ENCODE measurements at places on chromosomes 7 and 10. TPM values are rescaled to one million over a fixed set of nuclear protein-coding genes. Genes with fewer than 3 reads are reported as not detected.

- no peak for ATAC-seq
These were observed 8.3 kb downstream of the FAM204A start for GRCh38 chr10:118333871-118334270.

GRCh38 chr10:42638821-42639270, 476 bp upstream of the ZNF33B start:
- ATAC-seq, result no peak

DNA sequence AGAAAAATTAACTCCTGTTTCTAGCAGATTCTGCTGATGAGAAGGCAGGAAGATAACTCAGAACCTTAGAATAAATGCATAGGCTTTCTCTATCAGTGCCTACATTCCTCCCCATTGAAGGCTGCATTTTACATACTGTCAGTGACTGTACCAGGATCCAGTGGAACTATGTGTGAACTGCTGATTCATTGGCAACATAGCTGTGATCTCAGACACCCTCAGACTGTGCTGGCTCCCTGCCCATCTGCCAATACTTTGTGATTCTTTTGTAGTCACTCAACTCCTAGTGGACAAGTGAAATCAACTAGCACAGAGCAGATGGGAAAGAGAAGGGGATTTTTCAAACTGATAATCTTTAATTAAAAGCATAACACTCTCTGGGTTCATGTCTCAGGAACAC, 375.8 kb downstream of the MDFIC start:
- ATAC-seq, result no peak

DNA sequence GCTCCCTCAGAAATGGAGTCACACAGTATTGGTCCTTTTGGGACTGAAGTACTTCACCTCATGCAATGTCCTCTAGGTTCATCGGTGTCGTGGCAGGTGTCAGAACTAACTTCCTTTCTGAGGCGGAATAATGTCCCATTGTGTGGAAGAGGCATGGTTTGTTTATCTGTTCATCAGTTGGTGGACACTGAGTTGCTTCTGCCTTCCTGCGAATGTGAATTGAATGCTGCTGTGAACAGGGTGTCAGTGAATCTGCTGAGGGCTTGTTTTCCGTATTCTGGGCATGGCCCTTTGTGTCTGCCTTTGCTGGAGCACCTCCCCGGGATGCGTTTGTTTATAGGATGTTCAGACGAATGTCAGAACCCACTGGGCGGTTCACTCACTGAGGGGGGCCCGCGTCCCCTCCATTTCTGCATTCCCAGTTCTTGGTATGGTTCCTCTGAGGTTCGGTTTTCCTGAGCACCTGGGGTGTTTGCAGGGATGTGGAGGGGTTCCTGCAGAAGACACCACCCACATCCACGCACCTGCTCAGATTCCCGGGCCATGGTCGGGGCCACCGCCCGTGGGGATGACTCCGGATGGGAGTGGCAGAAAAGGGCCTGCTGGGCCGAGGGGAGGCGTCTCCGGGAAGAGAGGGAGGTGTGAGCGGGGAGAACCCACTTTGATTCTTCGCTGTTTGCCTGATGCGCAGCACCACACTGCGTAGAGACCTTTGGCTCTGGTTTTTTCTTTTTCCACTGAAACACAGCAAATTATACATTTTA, 33.1 kb downstream of the CHST12 start:
- ATAC-seq, result no peak

- no peak for ATAC-seq
These were observed 21.3 kb downstream of the CCDC71L start for GRCh38 chr7:106639476-106640334.

DNA sequence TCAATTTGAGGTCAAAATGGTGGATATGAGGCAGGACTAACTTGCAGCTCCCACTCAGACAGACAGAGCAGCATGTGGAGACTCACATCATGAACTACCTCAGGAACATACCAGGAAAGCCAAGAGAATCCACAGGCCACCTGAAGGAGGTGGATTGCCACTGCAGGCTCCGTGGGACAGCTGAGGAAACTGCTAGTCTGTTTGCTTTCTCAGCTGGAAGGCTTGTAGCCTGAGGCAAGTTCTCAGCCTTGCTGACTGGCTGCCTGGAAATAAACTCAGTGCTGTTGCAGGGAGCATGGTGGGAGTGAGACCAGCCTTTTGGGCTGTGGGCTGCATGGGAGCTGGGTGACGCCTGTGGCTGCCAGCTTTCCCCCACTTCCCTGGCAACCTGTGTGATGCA, 202.9 kb downstream of the ZNF248 start:
- ATAC-seq, result no peak

GRCh38 chr10:21954690-21955089, 48.8 kb downstream of the DNAJC1 start:
- no peak for ATAC-seq

DNA sequence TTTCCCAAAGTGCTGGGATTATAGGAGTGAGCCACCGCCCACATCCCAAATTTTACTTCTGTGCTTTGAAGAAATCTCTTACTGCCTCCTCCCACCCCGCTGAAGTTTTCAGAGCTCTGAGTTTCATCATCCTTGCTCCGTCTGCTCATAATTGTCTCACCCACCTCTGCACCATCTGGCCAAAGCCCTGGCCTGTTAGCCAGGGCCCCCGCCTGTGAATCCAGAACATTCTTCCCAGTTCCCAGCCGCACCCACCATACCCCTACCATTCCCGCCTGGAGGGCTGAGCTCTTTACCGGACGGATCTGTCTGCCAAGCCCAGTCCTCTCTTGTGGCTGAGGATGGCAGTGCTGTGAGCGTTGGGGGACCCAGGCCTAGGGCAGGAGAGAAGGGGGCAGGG, 14.5 kb downstream of the SSC4D start:
- ATAC-seq, result no peak

Gene PIP4K2A
- total RNA-seq, result 111 TPM
